ENCODE measurements at places on chromosomes 2 and 18.

DNA sequence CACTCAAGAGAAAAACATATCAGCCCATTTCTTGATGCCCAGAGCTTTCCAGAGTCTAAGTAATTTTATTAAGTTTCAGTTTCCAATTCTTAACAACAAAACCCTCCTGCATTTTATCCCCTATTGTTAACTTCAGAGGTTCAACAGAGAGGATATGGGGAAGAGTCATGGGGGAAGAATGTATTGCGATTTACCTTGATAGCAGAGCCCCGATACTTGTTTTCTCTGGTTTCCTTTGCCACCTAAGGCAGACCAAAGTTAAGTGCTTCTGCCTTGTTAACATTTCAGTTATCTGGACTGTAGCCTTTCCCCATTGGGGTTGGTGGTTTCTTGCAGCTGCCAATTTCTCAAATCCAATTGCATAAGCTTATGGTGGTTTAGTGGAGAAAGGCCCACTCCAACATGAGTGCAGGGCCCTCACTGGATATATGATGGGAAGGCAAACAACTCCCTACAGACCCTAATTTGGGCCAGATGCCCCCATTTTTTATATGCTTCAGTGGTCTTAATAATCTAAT lies 82.0 kb upstream of the ITGB6 start:
- DNase-seq: no peak

- no peak for DNase-seq
These were observed 137.7 kb upstream of the TRIB2 start for GRCh38 chr2:12579018-12579417.

GRCh38 chr2:109611467-109612095 lies 2.2 kb downstream of the SEPTIN10 start:
- DNase-seq: peak; percentile 30

DNA sequence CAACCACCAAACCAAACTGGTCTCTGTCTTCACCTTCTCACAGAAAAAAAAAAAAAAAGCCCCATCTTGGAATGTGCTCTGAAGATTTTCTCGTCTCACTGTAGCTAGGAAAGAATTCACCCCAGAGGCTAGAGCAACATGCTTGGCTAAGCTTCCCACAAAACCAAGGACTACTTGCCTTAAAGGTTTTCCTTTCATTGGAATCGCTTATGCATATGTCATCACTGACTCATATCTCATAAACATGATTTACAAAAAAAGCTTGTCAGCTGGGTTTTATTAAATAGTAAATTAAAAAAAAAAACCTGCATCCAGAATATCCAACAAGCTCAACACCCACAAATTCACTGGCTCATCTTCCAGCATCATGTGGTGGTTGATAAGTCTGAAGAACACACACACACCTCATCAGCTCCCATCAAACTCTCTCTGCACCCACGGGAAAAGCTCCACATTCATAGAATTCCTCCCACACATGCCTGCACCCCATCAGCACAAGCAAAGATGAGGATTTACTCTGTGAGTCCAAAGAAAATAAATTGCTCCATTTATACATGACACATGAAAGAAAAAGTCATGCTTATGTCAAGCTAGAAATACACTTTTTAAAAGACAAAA lies 182.0 kb upstream of the TRIB2 start:
- DNase-seq: no peak

GRCh38 chr18:8052237-8052701 lies 485.2 kb downstream of the PTPRM start:
- DNase-seq: no peak

- DNase-seq: no peak
These were observed 99.1 kb downstream of the SETBP1 start for GRCh38 chr18:44779753-44780292.

DNA sequence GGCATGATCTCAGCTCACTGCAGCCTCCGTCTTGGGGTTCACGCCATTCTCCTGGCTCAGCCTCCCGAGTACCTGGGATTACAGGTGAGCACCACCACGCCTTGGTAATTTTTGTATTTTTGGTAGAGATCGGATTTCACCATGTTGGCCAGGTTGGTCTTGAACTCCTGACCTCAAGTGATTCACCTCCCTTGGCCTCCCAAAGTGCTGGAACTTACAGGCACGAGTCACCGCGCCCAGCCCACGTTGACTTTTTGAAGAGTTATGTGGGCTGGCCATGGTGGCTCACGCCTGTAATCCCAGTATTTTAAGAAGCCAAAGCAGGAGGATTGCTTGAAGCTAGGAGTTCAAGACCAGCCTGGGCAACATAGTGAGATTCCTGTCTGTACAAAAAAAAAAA lies 20.8 kb downstream of the CCL20 start:
- DNase-seq: no peak

GRCh38 chr2:113173542-113174375 lies at the start of gene PSD4:
Gene PSD4 (plus strand): TSS chr2:113173971. CDS start chr2:113182457, 8,486 bp downstream.
- DNase-seq: no peak

- DNase-seq: no peak
These were observed 3.8 kb downstream of the TCF4 start for GRCh38 chr18:55584201-55584600.

GRCh38 chr2:60710707-60711106 lies 45.4 kb upstream of the PAPOLG start:
- DNase-seq: peak; percentile 61

GRCh38 chr2:29729401-29729800 lies 192.0 kb downstream of the ALK start:
- no peak for DNase-seq

GRCh38 chr2:8304821-8305766 lies 376.8 kb upstream of the ID2 start:
- no peak for DNase-seq

- DNase-seq: peak; percentile 76
These were observed 6.5 kb upstream of the YWHAQ start for GRCh38 chr2:9637330-9637729.

DNA sequence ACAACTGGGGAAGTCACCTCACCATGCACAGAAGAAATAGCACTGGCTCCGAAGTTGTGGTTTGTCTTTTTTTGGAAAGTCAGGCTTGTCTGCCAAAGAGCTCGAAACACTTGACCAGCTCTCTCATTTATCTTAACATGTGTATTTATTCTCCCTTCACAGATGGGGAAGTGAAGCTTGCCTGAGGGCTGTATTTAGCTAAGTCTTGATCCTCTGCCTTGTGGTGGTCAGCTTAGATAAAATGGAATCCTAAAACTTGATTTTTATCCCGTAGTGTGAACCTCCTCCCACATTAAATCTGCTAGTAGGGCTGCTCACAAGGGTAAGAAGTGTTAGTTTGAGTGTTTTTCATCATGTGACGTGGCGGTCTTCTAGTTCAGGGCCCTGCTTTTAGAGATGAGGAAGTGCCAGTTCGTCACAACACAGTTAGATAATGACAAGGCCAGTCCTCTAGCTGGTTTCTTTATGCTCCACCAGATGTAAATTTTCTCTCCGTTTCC lies 89.7 kb downstream of the TMEM247 start:
- no peak for DNase-seq

- DNase-seq: no peak
These were observed 375.4 kb upstream of the ACVR2A start for GRCh38 chr2:147469471-147469870.

DNA sequence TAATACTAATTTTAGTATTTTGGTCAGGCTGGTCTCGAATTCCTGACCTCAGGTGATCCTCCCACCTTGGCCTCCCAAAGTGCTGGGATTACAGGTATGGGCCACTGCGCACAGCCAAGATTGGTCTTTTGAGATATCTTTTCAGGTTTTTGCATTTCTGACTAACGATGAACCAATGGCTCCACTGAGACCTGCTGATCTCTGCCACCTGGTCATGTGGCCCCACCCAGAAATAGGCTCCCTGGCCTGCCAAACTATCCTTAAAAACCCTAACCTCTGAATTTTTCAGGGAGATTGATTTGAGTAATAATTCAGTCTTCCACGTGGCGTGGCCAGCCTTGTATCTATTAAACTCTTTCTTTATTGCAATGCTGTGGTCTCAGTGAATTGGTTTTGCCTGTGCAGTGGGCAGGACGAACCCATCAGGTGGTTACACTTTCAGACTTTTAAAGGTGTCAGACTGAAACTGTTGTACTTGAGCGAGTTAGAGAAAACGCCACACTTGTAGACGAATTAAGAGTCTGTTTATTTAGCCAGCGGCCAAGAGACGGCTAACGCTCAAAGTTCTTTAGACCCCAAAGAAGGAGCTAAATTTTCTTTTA lies 85.8 kb upstream of the MSH6 start:
- no peak for DNase-seq

GRCh38 chr2:197356136-197356535 lies 45.6 kb upstream of the ANKRD44 start:
- no peak for DNase-seq

GRCh38 chr2:222255090-222255489 lies 43.7 kb downstream of the PAX3 start:
- DNase-seq: no peak

DNA sequence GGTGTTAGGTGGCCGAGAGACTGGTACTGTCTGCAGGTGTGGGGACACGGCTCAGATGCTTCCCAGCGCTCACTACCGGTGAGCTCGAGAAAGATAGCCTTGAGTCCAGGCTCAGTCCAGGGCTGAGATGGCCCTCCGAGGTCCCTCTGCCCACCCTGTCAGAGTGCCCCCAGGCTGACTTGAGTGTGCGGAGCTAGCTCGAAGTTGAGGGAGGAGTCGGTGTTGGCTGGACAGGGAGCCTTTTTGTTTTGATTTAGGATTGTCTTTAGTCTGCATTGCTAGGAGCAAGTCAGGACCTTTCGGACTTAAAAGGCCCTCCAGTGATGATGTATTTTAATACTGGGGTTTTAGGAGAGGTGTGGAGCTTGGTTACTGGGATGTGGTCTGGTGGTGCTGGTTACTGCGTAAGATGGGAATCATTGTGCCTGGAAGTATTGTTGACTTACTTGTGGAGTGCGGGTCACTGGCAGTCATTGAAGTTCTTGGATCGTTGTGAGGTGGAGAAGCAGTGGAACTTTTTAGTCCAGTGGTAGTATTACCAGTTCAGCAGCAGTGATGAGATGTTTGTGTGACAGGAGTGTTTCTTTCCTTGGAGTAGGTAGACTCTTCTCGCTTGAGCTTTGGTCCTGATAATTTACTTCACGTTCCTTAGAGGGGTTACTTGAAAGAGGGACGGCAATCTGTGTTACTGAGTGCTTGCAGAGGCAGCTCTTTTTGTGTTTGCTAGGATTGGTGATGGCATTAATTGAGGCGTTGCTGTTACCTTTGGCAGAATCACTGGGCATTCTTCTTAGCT lies 633 bp downstream of the KIAA1328 start:
- no peak for DNase-seq

DNA sequence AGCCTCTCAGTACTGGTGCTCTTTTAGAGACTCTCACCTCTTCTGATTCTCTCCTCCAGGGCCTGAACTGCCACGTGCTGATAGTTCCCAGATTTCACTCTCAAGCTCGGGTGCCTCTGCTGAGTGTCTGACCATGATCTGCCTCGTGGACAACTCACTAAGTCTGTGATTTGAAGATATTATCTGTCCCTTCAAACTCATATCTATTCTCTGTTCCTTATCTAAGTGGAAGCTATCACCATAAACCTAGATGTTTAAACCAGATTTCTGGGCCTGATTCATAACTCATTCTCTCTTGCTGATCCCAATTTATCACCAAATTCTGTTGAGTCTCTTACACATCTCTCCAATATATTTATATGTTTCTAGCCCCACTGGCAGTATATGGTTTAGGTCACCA lies 29.9 kb upstream of the KIDINS220 start:
- DNase-seq: no peak

DNA sequence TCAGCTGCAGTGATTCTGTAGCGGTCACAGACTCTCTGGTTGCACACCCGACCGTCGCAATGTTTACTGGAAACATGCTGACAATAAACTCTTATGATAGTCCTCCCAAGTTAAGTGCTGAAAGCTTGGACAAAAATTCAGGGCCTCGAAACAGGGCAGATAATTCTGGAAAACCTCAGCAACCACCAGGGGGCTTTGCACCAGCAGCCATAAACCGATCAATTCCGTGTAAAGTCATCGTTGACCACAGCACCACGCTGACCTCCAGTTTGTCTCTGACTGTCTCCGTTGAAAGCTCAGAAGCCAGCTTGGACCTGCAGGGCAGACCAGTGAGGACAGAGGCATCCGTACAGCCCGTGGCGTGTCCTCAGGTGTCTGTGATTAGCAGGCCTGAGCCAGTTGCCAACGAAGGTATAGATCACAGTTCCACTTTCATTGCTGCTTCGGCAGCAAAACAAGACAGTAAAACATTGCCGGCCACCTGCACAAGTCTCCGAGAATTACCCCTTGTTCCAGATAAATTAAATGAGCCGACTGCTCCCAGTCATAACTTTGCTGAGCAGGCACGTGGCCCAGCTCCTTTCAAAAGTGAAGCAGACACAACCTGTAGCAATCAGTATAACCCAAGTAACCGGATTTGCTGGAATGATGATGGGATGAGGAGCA lies 166.1 kb downstream of the ASXL3 start:
- DNase-seq: no peak

DNA sequence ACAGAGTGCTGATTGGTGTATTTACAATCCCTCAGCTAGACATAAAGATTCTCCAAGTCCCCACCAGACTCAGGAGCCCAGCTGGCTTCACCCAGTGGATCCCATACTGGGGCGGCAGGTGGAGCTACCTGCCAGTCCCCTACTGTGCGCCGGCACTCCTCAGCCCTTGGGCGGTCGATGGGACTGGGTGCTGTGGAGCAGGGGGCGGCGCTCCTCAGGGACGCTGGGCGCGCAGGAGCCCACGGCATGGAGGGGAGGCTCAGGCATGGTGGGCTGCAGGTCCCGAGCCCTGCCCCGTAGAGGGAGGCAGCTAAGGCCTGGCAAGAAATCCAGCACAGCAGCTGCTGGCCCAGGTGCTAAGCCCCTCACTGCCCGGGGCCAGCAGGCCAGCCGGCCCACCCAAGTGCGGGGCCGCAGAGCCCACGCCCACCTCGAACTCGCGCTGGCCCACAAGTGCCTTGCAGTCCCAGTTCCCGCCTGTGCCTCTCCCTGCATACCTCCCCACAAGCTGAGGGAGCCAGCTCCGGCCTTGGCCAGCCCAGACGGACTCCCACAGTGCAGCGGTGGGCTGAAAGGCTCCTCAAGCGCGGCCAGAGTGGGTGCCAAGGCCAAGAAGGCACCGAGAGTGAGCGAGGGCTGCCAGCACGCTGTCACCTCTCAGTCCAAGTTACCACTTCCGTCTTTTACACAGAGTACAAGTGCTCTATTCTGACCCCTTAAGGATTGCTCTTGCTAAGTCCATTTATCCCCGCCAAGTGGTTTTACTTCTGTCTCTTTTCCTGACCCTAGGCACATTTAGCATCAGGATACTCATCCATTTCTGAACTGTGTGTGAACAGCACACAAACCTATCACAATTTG lies 1.7 kb upstream of the RPE start:
- DNase-seq: no peak

- DNase-seq: peak; percentile 32
These were observed 18.9 kb downstream of the ATG16L1 start for GRCh38 chr2:233270366-233270765.

DNA sequence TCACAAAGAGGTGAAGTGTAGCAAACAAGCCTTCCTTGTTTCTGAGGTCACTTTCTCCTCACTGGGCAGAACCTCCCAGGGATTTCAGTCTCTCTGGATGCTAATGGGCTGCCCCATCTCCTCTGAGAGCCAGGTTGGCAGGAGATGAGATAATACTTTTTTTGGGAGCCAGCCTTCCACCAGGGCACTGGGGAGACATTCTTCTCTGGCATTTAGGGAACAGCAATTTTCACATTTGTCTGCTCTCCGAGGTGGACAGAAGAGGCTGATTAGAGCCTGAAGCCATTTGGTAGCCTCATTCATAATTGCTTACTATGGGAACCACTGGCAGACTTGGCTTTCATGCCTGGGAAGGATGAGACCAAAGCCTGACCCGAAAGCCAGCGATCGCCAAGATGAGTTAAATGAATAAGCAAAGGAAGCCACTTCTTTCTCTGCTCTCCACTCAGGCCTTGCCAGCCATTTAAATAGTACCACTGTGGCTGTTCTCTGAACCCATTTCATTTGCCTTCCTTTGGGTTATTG lies 70.1 kb downstream of the NRP2 start:
- DNase-seq: no peak

- DNase-seq: no peak
These were observed 191.2 kb upstream of the TPO start for GRCh38 chr2:1222056-1222455.

All from dermis microvascular lymphatic vessel endothelial cell (primary cell).